Memory B cell (primary cell): ENCODE measurements at places on chromosomes 4 and X.
A peak's percentile ranks its signal among the peaks of the same experiment; 100 is the strongest.

GRCh38 chr4:182547435-182547834 is 304.2 kb downstream of the TENM3 start:
- H3K36me3 ChIP-seq: no peaks in the 10 kb centered on the region
- no peak for DNase-seq
- no peak overlapping the region for H3K27ac ChIP-seq
- no peak overlapping the region for H3K4me3 ChIP-seq
- H3K27me3 ChIP-seq: peaks cover 4% of the 10 kb centered on the region
- no peaks in the 10 kb centered on the region for H3K4me1 ChIP-seq

DNA sequence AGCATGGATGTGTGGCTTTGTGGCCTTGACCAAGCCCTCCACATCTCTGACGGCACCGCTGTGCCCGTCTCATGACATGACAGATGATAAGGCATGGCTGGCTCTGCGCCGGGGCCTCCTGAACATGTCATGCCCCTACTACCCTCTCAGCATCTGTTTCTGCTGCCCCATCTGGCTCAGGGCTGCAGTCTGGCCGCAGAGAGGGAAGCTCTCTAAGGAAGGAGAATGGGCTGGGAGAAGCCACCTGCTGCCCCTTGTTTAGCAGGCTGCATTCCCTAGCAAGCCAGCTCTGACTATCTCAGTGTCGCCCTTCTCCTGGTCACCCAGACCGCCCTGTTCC is 7.2 kb downstream of the ZNF185 start:
- H3K4me1 ChIP-seq: peaks cover 7% of the 10 kb centered on the region
- H3K36me3 ChIP-seq: no peaks in the 10 kb centered on the region
- no peak overlapping the region for H3K27ac ChIP-seq
- H3K27me3 ChIP-seq: peaks cover 22% of the 10 kb centered on the region

- no peaks in the 10 kb centered on the region for H3K27me3 ChIP-seq
- no peak overlapping the region for H3K4me3 ChIP-seq
- H3K4me1 ChIP-seq: peaks cover 26% of the 10 kb centered on the region
- H3K36me3 ChIP-seq: peaks cover 2% of the 10 kb centered on the region
Observed at GRCh38 chrX:119602701-119603255, 3.4 kb downstream of the NKRF start.

GRCh38 chr4:119296356-119296755 is 25.6 kb downstream of the FABP2 start:
- peaks cover 14% of the 10 kb centered on the region for H3K4me1 ChIP-seq
- H3K27me3 ChIP-seq: no peaks in the 10 kb centered on the region
- H3K27ac ChIP-seq: peak overlapping the region; percentile 38
- H3K36me3 ChIP-seq: peaks cover 14% of the 10 kb centered on the region
- no peak overlapping the region for H3K4me3 ChIP-seq

DNA sequence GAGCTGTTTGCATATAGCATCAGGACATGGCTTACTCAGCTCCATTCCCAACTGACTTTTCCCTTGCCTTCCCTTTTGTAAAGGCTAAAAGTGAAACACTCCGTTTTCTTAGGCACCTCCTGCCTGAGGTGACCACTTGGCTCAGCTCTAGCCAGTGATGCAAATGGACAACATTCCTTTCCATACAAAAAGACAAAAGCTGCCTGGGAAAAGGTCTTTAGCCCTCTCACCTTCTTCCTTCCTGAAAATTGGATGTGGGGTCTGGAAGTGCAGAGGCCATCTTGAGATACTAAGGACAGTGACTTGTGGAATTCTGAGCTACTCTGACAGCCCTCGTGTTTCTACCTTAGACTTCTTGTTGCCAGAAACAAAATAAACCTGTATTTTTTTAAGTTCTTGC is 27.7 kb upstream of the SFRP2 start:
- no peaks in the 10 kb centered on the region for H3K36me3 ChIP-seq
- DNase-seq: no peak
- no peak overlapping the region for H3K4me3 ChIP-seq
- H3K27ac ChIP-seq: no peak overlapping the region
- H3K4me1 ChIP-seq: no peaks in the 10 kb centered on the region
- H3K27me3 ChIP-seq: peaks cover 8% of the 10 kb centered on the region

GRCh38 chr4:1573830-1574459 is 110.2 kb downstream of the FAM53A start:
- peaks cover 2% of the 10 kb centered on the region for H3K36me3 ChIP-seq
- no peak overlapping the region for H3K4me3 ChIP-seq
- H3K4me1 ChIP-seq: peaks cover 9% of the 10 kb centered on the region
- DNase-seq: no peak
- H3K27me3 ChIP-seq: no peaks in the 10 kb centered on the region

DNA sequence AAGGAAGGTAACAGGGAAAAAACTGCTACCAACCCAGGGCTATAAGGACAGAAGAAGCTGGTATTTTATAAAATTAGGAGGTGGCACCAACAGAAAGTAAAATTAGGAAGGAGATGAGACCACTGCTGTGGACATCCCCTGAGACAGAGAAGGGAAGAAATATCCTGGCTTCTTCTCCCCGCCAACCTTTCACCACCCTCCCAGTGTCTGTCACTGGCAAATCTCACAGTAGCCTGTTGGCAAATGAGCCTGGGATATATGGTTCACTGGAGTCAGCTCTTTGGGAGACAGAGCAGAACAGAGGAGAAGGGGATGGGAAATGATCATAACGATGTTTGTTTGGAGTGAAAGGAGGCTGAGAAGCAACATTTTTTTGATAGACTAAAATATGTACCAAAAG is 190.9 kb upstream of the PACRGL start:
- no peak overlapping the region for H3K27ac ChIP-seq
- H3K27me3 ChIP-seq: no peaks in the 10 kb centered on the region
- no peak overlapping the region for H3K4me3 ChIP-seq
- no peak for DNase-seq
- no peaks in the 10 kb centered on the region for H3K4me1 ChIP-seq
- no peaks in the 10 kb centered on the region for H3K36me3 ChIP-seq

GRCh38 chrX:41781500-41781899 is 57.5 kb downstream of the GPR82 start:
- peaks cover 4% of the 10 kb centered on the region for H3K36me3 ChIP-seq
- no peak for DNase-seq
- H3K4me3 ChIP-seq: no peak overlapping the region
- H3K27me3 ChIP-seq: no peaks in the 10 kb centered on the region

DNA sequence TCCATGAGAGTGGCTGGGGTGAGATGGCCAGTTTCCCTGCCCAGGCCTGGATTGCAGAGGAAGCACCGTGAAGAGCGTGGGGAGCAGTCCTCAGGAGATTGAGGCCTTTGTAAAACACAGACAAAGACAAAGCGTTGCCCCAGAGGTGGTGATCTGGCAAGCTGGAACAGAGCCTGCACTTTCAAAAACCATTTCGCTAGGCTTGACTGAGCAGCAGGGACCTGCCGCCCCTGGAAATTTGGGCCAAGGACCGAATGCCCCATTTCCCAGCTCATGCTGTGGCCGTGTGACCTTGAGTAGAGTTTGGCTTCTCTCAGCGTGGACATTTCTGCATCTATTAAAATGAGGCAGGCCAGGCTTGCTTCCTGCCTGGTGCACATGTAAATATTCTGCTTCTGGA is 381.4 kb downstream of the BCOR start:
- no peak for DNase-seq
- no peak overlapping the region for H3K4me3 ChIP-seq
- no peak overlapping the region for H3K27ac ChIP-seq
- H3K27me3 ChIP-seq: peaks cover 2% of the 10 kb centered on the region

GRCh38 chr4:78244705-78245485 is 187.8 kb downstream of the FRAS1 start:
- no peak for DNase-seq
- peaks cover 3% of the 10 kb centered on the region for H3K27me3 ChIP-seq
- H3K4me1 ChIP-seq: no peaks in the 10 kb centered on the region
- H3K27ac ChIP-seq: no peak overlapping the region

DNA sequence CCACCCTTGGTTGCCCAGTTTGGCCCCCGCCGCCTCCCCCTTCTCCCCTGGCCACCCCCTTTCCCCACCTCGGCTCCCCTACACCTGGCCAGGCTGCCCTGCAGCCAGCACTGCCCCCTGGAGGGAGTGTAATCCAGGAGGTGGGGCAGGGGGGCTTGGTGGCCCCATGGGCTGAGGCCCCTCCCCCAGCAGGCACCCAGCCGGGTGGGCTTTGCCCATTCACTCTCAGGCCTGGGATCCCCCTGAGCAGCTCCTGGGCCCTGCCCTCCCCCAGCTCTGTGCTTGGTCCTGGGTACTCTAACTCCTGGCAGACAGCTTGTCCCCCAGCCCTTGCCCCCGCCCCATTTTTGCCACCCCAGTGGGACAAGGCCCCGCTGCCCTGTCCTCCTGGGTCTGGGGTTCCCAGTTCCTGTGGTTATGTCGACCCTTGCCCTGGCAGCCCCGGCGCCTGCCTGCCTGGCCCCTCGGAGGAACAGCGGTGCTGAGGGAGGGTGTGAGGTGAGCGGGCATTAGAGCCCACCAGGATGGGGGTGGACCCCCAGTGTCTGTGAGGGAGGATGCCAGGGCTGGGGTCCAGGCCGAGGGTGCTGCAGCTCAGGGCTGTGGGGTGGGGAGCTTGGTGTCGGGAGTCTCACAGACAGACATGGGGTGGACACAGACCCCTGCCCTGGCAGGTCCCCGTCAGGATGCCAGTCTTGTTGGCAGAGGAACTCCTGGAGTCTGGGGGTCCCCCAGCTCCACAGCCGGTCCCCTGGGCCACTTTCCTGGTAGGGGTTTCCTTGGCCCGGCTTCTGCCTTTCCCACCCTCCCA is 10.2 kb downstream of the NAT8L start:
- H3K27me3 ChIP-seq: peaks cover 5% of the 10 kb centered on the region
- H3K27ac ChIP-seq: no peak overlapping the region
- no peak overlapping the region for H3K4me3 ChIP-seq
- H3K36me3 ChIP-seq: no peaks in the 10 kb centered on the region

DNA sequence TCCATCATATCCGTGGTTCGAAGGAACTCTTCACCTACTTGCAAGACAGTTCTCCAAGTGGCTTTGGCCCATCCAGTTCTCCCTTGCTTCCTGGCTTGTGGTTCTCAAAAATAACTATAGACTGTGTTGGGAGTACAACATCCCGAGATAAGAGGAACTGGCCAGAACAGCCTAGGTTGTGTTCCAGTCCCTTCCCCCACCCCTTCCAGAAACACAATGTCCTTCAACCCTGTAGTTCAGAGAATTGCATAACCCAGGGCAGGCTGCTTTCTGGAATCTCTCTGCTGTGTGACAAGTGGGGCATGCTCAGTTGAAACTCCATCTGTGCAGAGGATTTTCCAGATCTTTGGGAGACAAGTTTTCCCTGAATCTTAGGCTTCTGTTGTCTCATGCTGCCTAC is 206.5 kb downstream of the PCDH10 start:
- no peaks in the 10 kb centered on the region for H3K36me3 ChIP-seq
- H3K4me1 ChIP-seq: no peaks in the 10 kb centered on the region
- no peaks in the 10 kb centered on the region for H3K27me3 ChIP-seq
- no peak overlapping the region for H3K4me3 ChIP-seq
- DNase-seq: no peak

DNA sequence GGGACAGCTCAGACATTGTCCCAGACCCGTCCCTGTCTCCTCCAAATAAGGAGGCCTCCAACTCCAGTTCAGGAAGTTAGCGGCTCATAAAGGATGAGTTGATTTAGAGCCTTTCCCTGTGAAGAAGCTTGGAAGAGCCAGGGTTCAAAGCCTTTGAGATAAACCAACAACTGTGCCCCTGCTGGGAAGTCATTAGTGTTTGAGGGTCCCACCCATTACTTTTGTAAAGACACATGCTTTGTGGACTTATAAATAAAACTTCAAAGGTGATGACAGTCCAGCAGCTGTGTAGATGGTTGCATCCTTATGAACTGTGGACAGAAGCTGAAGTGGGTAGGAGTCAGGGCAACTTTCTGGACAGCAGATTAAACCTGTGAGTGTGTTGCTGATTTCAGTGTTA is 86.0 kb upstream of the PGRMC2 start:
- no peaks in the 10 kb centered on the region for H3K27me3 ChIP-seq
- no peak for DNase-seq
- no peaks in the 10 kb centered on the region for H3K4me1 ChIP-seq
- H3K4me3 ChIP-seq: no peak overlapping the region

DNA sequence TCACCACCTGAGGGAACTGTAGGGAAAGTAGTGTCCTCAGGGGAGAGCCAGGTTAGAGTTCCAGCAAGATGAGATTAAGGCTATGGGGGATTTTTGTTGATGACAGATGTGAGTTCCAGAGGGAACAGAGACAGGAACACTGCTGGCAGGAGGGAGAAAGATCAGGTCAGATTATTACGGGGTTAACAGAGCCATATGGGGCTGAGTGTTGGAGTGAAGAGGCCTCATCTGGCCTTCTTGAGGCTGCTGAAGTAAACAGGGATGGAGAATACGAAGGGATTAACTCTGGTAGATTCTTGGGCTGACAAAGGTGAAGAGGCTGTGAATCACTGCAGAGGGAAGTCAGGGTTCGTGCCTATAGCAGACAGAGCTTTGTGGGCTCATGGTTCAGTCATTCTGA is 47.9 kb upstream of the POU4F2 start:
- peaks cover 14% of the 10 kb centered on the region for H3K27me3 ChIP-seq
- H3K27ac ChIP-seq: no peak overlapping the region
- DNase-seq: no peak
- peaks cover 1% of the 10 kb centered on the region for H3K36me3 ChIP-seq
- no peaks in the 10 kb centered on the region for H3K4me1 ChIP-seq
- no peak overlapping the region for H3K4me3 ChIP-seq

DNA sequence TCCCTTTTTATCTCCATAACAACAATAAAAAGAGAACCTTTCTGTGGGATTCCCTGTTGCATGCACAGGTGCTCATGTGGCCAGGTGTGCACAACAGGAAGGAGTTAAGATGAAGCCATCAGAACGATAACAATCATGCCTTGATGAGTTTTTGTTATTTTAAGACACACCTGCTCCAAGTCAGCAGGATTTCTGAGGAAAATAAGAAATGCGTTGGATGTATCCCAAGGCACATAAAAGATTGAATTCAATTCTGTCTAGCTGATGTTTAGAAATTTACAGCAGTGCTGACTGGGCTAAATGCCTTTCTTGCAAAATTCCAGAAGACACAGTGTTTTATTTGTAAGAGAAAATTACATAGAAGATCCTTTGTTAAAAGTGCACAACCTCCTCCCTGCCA is 1678.2 kb downstream of the ARAP2 start:
- H3K27me3 ChIP-seq: no peaks in the 10 kb centered on the region
- DNase-seq: no peak
- H3K4me3 ChIP-seq: no peak overlapping the region
- no peak overlapping the region for H3K27ac ChIP-seq

DNA sequence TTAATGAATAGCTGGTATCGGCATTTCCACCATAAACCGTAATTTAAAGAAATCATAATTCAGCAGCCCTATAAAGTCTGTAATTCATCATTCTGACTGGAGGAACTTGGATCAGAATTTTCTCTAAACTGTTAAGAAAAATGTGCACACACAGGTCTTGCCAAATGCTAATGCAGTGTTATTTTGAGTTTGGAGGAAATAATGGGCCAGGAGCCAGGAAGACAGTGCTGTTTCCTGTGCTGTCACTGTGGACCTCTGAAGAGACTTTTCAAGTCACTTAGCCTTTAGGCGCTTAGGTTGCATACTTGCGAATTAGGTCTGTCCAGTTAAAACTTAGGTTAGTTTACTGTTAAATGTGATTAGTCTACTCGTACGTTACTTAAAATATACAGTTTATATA is 137.5 kb upstream of the ANXA3 start:
- H3K4me1 ChIP-seq: no peaks in the 10 kb centered on the region
- DNase-seq: no peak
- no peak overlapping the region for H3K4me3 ChIP-seq
- no peaks in the 10 kb centered on the region for H3K36me3 ChIP-seq
